ENCODE measurements at places on chromosomes 7 and 10. TPM values are rescaled to one million over a fixed set of nuclear protein-coding genes. Genes with fewer than 3 reads are reported as not detected.

The HHEX gene
- 2.4 TPM for total RNA-seq

DNA sequence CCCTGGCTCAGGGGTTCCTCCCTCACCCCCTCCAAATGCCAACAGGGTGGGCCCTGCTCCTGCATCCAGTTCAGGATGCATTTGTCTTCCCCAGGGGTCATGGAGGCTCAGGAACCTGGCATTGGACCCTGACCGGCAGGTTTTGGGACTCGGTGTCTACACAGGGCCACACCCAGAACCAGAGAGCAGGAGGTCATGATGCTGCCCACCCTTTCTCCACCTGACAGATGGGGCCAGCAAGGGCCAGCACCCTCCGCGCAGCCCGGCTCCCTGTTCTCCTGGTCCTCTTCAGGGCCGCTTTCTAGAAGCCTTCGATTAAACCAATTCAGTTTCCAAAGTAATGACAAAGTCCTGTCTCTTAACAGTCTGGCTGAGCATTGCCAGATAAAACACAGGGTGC lies 50.2 kb downstream of the CAMK2B start:
- DNase-seq = no peak

DNA sequence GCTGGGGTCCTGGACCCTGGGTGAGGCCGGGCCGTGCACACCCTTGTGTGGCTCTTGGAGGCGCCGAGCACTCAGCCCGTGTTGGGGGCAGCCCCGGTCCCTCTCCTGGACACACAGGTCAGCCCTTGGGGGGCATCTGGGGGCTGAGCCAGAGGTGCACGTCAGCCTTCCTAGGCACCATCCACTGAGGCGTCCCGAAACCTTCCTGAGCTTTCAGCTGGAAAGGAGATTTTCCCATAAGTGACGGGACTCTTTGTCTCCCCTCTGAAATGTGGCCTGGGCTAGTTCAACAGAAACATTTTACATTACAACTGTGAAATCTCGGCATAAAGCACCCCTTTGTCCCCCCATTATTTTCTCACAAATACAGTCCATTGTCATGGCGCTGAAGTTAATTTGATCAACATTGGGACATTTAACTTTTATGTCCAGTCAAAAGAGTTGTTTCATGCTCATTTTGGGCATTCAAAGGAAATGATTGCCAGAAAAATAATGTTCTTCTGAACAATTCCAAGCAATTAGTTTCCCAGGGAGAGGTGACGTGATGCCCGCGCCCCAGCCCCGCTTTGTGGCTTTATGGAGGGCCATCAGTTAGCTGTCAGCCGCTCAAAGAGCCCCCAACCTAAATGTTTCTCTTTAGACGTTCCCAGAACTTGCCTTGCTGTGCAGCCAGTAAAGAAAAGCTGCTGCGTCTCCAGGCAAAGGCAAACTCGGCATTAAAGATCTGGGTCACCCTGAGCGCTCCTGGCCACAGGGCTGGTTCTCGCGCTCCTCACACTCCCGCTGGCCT lies 70.8 kb downstream of the NKX6-2 start:
- DNase-seq = no peak

DNA sequence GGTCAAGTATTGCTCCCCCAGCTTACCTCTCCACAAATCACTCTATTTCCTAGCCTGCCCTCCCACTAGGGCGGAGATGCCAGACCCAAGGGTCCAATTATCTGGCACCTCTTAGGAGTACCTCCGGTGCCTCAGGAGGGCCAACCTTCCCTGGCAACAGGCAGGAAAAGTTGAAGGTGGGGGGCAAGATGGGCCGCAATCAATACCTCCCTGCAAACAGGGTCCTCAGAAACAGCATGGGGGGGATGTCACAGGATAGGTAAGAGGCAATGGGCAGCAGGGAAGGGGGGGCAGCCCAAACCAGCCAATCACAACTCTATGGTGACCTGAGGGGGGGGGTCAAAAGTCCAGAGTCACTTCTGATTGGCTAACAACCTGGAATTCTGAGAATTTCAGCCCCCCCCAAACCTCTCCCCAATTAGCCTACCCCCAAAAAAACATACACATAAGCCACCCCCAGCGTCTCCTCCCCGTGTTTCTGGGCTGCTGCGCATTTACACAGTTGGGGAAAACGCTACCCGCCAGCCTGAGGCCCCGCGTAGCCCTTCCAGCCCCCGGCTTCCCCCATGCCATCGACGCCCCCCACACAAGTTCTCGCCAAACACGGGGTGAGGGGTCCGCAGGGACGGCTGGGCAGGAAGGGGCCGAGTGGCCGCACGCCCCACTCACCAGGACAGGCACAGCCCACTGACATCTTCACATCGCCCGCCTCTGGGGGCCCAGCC lies 589 bp downstream of the LDB1 start:
- peak; percentile 86 for DNase-seq

- no peak for DNase-seq
Measured at GRCh38 chr7:8436965-8437364, 3.6 kb downstream of the NXPH1 start.

GRCh38 chr10:118017850-118018249 lies 28.9 kb downstream of the RAB11FIP2 start:
- no peak for DNase-seq

GRCh38 chr10:16901106-16901505 lies 83.9 kb upstream of the RSU1 start:
- no peak for DNase-seq

The NPSR1 gene
- not detected for total RNA-seq

DNA sequence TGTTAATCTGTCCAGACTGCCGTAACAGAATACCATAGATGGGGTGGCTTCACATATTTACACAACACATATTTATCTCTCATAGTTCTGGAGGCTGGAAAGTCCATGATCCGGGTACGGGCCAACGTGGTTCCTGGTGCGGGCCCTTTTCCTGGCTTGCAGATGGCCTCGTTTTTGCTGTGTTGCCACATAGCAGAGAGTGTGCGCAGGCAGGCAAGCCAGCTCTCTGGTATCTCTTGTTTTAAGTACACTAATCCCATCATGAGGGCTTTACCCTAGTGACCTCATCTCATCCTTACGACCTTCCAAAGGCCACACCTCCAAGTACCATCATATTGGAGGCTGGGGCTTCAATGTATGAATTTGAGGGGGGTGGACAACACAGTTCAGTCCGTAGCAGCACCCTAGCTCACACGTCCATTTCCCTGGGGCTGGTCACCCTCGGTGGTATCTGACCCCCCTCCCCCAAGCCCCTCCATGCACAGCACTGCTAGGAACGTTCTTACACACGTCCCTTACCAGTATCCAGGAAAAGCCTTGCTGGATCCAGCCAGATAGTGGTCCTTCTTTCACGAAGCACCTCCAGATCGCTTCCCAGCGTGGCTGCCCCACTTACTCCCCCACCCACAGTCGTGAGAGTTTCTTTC lies 21.5 kb downstream of the CUX1 start:
- peak; percentile 88 for DNase-seq

GRCh38 chr10:128568990-128569945 lies 443.0 kb upstream of the MKI67 start:
- DNase-seq = no peak

GRCh38 chr10:103890688-103891087 lies 27.3 kb downstream of the STN1 start:
- DNase-seq = no peak

The MYO1G gene
- total RNA-seq = 6.5 TPM

GRCh38 chr10:48658243-48658974 lies 26.3 kb upstream of the WDFY4 start:
- peak; percentile 60 for DNase-seq

The SAMD9L gene
- total RNA-seq = 20.0 TPM

DNA sequence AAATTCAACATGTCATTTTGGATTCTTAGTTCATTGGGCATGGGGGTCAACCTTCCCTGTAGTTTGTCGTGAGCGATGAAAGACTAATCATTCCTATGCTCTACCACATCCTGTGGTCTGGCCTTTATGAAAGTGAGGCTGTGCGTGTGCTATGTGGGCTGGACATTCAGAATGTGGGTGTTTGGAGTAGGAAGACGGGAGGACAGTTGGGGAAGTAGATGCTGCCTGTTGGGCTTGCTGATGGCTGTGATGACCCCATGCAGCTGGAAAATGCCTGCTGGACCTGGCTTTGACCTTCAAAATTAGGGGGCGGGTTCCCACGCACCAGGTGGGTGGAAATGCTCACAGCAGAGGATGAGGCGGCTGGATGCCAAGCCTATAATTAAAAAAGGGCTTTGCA lies 90.9 kb upstream of the MKI67 start:
- DNase-seq = no peak

DNA sequence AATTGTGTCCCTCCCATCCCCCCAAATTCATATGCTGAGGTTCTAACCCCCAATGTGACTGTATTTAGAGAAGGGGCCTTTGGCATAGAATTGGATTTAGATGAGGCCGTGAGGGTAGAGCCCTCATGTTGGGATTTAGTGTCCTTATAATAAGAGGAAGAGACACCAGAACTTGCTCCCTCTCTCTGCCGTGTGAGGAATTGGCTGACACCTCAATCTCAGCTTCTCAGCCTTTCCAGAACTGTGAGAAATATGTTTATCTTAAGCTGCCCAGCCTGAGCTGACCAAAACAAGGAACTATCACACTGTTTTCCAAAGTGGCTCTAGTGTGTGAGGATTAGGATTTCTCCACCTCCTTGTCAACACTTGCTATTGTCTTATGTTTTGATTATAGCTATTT lies 400.0 kb upstream of the FZD8 start:
- DNase-seq = no peak

- peak; percentile 82 for DNase-seq
Measured at GRCh38 chr7:124550036-124550435, 215.6 kb downstream of the GPR37 start.

The FKBP6 gene
- total RNA-seq = 0.72 TPM
